Kidney (tissue), 22 donors: ENCODE measurements at places on chromosomes 7 and 10. TPM values are rescaled to one million over a fixed set of nuclear protein-coding genes. Genes with fewer than 3 reads are reported as not detected.

The RELN gene
- 5.4 TPM for total RNA-seq

DNA sequence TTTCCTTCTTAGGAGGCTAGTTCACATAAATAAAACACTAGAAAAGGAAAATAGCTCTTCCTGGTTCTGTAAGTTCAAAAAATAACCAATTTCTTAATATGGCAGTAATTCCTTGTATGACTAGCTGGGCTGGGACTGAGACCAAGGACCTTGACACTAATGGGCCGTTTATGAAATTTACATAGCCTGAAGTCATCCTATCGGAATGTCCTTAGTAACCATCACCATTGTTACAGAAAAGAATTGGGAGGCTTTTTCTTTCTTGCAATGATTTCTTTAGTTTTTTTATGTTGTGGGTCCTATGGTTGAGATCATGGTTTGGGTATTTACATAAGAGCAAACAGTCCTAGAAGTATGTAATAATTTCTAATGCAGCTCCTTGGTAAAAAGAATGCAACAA, 87.1 kb upstream of the HDAC9 start:
- H3K4me1 ChIP-seq = no peaks in the 10 kb centered on the region
- no peak overlapping the region for H3K27ac ChIP-seq
- H3K4me3 ChIP-seq = no peak overlapping the region
- no peaks in the 10 kb centered on the region for H3K36me3 ChIP-seq

GRCh38 chr10:92574548-92575261, 812 bp upstream of the IDE start:
- peaks cover 5% of the 10 kb centered on the region for H3K4me1 ChIP-seq
- peak overlapping the region; percentile 88 for H3K4me3 ChIP-seq
- DNase-seq = no peak
- H3K36me3 ChIP-seq = no peaks in the 10 kb centered on the region
- no peaks in the 10 kb centered on the region for H3K27me3 ChIP-seq

The LEP gene
- total RNA-seq = not detected

The FAM25G gene
- not detected for total RNA-seq

DNA sequence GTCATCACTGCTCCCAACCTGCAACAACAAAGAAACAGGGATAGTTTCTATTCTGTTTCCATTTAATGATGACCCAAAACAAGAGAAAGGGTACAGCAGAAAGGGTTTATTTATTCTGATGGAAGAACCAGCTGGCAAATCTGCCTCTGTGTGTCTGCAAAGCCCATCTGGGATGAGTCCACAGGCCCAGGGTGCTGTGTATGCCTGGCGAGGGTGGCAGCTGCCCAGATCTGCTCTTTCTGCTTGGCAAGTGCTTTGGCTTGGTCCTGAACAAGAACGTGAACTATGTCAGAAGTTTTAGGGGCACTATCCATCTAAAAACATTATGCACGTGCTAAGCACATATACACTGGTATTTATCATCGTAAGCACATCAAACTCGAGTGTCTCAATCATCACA, 333.8 kb downstream of the CXCL12 start:
- DNase-seq = no peak
- H3K4me3 ChIP-seq = no peak overlapping the region
- H3K27me3 ChIP-seq = no peaks in the 10 kb centered on the region
- no peak overlapping the region for H3K27ac ChIP-seq
- H3K36me3 ChIP-seq = no peaks in the 10 kb centered on the region

GRCh38 chr7:92729172-92729571, 107.2 kb downstream of the CDK6 start:
- no peak overlapping the region for H3K4me3 ChIP-seq
- H3K27me3 ChIP-seq = no peaks in the 10 kb centered on the region
- no peak overlapping the region for H3K27ac ChIP-seq
- no peaks in the 10 kb centered on the region for H3K36me3 ChIP-seq
- H3K4me1 ChIP-seq = peaks cover 2% of the 10 kb centered on the region
- DNase-seq = no peak

The NPY gene
- not detected for total RNA-seq

DNA sequence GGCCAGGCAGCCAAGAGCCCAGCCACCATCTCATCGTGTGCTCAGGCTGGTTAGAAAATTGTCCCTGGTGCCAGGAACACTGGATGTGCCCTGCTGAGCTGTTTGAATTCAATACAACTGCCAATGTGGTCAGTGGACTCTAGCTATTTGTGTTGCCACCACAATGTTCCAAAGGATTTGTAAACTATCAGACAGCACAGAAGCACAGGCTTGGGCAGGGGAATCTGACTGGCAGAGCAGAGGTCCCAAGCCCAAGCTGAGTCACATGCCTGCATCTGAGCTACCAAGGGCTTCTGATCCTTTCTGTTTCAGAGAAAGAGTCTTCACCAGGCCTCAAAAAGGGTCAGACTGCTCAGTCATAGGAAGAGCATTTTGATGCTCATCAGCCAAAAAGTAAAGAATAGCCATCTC, 232.1 kb upstream of the SEMA3C start:
- no peaks in the 10 kb centered on the region for H3K4me1 ChIP-seq
- no peaks in the 10 kb centered on the region for H3K27me3 ChIP-seq
- DNase-seq = no peak
- no peak overlapping the region for H3K27ac ChIP-seq

The HTRA1 gene
- 86.0 TPM for total RNA-seq

The GPAM gene
- 9.9 TPM for total RNA-seq

GRCh38 chr7:158784270-158784669, 45.0 kb downstream of the ESYT2 start:
- no peaks in the 10 kb centered on the region for H3K27me3 ChIP-seq
- no peak overlapping the region for H3K27ac ChIP-seq
- peaks cover 21% of the 10 kb centered on the region for H3K36me3 ChIP-seq
- DNase-seq = no peak

The CCL24 gene
- total RNA-seq = not detected
